ENCODE measurements at places on chromosomes 12 and 14. TPM values are rescaled to one million over a fixed set of nuclear protein-coding genes. Genes with fewer than 3 reads are reported as not detected.

The TAS2R14 gene
- 2.9 TPM for total RNA-seq

The NEUROD4 gene
- total RNA-seq, result not detected

The PTPRB gene
- total RNA-seq, result 3.1 TPM

The CCDC175 gene
- not detected for total RNA-seq

The SENP1 gene
- total RNA-seq, result 17.2 TPM

The NTS gene
- 9.1 TPM for total RNA-seq

The NOC4L gene
- total RNA-seq, result 9.6 TPM

The CLEC4C gene
- not detected for total RNA-seq

The ACSS3 gene
- total RNA-seq, result 16.2 TPM

The TUNAR gene
- total RNA-seq, result not detected

The GZMB gene
- not detected for total RNA-seq

The LRFN5 gene
- total RNA-seq, result 25.5 TPM

The SLC6A15 gene
- total RNA-seq, result 78.4 TPM

The PTGDR gene
- 0.22 TPM for total RNA-seq

The RIN3 gene
- total RNA-seq, result 5.6 TPM

The MIP gene
- total RNA-seq, result not detected

The CNTN1 gene
- 16.2 TPM for total RNA-seq

The SYNDIG1L gene
- not detected for total RNA-seq

The C1RL gene
- 30.1 TPM for total RNA-seq

The NFE2 gene
- total RNA-seq, result not detected

The RNASE3 gene
- not detected for total RNA-seq

The VWF gene
- total RNA-seq, result 1.3 TPM

The SYT10 gene
- not detected for total RNA-seq

The CCDC196 gene
- total RNA-seq, result not detected

The HCAR1 gene
- 1.5 TPM for total RNA-seq

The DPPA3 gene
- total RNA-seq, result not detected

The ALX1 gene
- total RNA-seq, result 3.8 TPM

Data from uterine smooth muscle cell (primary cell).